ENCODE measurements at places on chromosomes 1 and 21. TPM values are rescaled to one million over a fixed set of nuclear protein-coding genes. Genes with fewer than 3 reads are reported as not detected.
A peak's percentile ranks its signal among the peaks of the same experiment; 100 is the strongest.

GRCh38 chr1:218503102-218503501, 158.0 kb downstream of the TGFB2 start:
- DNase-seq: no peak

DNA sequence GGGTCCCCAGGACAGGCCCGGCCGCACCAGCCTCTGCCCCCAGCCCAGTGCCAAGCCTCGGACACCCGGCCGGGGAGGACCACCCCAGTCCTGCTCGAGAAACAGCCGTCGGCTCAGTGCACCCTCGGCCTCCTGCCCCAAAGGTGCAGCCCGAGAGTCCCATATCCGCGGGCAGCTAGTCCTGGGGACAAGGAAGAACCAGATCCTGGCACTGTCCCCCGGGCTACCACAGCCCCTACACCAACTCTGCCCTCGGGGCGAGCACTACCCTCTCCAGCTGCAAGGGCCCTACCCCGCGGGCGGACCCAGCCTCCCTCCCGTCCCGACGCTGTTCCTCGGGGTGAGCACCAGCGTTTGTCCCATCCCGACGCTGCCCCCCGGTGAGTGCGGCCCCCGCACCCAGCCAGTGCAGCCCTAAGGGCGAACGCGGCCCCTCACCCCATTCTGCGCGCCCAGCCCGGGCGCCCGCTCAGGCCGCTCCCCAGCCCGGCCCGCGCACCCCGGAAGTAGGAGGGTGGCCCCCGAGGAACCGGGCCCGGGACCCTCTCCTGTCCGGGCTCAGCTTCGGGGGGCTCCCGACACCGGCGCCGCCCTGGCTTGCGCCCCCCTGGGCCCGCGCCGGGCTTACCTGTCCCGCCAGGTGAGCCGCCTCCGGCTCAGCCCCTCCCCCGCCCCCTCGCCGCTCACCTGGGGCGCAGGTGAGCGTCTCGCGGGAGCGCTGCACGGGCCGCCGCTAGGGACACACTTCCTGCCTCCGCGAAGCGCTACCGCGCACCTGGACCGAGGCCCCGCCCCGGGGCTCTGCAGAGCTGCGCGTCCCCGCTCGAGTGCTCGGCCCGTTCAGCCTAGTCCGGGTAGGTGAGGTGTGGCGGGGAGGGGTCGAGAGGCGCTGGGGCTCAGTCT, at the start of gene KDF1:
Gene KDF1, minus strand, starts transcription at position 747 of the 903 bp plus-strand sequence. CDS start 8,088 bp downstream, outside the sequence.
- DNase-seq: no peak

DNA sequence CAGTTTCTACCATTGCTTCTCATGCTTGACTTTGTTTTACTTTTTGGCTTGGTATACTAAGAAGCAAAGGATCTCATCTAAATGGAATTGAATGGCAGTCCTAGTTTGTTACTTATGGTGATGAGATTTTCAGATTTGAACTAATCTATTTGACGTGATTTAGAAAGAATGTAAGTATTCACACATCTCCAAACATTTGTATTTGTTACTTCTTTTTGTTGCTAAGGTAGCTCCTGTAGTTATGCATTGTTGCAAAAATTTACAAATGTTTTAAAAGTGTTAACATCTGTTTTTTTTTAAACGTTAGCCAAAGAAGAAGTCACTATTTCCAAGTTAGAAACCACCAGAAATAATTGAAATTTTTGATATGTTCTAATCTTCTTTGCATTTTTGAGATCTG, 222.5 kb downstream of the RPS6KC1 start:
- no peak for DNase-seq

DNA sequence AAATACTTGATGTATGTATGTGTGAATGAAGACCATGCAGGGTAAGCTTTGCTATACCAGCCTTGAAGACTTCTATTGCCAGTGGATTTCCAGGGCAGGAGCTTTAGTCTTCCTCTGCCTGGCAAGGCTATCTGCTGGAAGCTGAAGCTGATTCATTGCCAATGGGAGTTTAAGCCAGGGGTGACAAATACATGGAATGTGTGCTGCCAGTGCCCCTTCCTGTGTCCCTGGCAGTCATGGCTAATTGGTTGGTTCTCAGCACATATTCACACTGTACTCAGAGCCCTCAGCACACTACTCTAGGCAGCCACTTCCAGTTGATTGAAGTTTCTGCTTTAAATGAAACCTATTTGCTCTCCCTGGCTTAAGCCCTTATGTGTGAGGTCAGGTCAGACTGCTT, 1.5 kb downstream of the ZSCAN20 start:
- DNase-seq: peak; percentile 25

DNA sequence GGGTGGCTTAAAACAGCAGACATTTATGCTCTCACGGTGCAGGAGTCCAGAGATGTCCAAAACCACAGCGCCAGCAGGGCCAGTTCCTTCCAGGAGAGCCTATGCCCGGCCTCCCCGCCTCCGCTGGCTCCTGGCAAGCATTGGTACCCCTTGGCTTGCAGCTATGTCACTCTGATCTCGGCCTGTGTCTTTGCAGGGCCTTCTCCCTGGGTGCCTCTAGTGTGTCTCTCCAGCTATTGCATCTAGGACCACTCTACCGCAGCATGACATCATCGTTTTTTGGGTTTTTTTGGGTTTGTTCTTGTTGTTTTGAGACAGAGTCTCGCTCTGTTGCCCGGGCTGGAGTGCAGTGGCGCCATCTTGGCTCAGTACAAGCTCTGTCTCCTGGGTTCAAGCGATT, 197.6 kb upstream of the VAMP3 start:
- DNase-seq: no peak

- DNase-seq: no peak
Observed at GRCh38 chr1:21139601-21140000, 37.1 kb downstream of the EIF4G3 start.

- peak; percentile 28 for DNase-seq
Observed at GRCh38 chr1:206982216-206982615, 12.0 kb upstream of the FCAMR start.

DNA sequence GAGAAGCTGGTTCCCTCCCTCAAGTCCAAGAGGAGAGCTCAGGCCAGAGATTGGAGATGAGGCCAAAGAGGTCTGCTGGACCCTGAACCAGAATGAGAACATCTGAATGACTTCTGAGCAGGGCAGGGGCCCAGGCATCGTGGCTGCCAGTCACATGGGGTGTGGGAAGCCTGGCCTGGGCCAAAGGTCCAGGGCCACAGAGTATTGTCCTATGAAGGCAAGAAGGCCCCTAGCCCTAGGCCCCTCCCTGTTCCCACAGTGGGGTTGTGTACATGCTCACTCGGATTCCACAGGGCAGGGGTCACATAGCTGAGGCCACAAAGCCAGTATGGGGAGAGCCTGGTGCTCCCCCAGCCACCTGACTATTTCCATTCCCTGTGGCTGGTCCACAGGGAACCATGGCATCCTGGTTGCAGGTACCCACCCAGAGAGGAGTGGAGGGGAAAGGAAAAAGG, 18.5 kb upstream of the SLC1A7 start:
- DNase-seq: no peak

GRCh38 chr1:91603409-91603808, 102.8 kb downstream of the CDC7 start:
- no peak for DNase-seq

DNA sequence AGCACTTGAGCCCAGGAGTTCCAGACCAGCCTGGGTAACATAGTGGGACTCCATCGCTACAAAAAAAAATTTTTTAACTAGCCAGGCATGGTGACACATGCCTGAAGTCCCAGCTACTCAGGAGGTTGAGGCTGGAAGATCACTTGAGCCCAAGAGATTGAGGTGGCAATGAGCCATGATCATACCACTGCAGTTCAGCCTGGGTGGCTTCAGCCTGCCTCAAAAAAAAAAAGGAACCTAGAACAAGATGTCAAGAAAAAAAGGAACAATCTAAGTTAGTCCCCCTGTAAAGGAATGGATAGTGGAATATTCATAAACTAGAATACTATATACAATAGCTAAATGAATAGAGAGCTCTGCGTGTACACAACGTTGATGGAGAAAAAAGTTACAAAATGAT, 14.4 kb downstream of the NSL1 start:
- DNase-seq: no peak

DNA sequence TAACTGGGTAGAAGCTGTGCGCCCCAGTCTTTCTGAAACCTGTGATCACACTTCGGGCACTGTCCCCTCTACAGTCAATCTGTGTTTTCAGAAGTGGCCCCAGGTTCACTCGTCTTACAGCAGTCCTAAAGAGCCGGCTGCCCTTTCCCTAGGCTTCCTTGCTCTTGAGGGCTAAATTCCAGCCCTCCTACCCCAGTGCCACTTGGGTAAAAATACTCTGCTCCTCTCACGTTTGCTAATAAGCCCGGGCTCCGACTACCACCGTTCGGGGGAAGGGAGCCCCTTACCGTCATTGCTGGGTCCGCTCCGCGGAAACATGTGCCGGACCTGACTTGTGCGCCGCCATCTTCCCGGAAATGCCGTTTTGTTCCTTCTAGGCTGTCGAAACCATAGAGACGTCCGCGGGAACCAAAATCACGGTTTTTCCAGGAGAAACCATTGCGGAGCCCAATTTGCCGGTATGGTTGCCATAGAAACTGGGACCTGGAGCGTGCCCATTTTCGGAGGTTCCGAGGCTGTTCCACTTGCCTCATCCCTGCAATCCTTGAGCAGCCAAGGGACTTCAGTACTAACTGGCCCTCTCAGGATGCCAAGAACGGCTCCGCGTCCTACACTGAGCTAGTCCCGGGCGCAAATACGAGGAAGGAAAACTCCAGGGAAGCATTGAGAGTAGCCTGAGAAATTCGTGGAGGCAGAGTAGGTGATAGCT, at the start of gene GPATCH4:
Gene GPATCH4, minus strand, starts transcription at position 358 of the 709 bp plus-strand sequence.
- DNase-seq: peak; percentile 96

DNA sequence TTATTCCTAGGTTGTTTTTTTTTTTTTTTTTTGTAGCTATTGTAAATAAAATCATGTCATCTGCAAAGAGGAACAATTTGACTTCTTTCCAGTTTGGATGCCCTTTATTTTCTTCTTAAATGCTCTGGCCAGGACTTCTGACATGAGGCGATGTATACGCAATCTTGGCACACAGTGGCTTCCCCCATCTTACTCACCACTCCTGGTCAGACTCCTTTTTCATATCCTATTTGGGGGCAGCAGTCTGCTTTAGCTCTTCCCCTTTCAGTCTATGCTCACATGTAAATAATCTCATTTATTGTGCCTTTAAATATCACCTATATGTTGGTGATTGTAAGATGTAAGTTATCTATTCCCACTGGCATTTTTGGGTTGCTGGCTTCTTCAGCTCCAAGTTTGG, 56.1 kb downstream of the SLAMF6 start:
- DNase-seq: no peak

DNA sequence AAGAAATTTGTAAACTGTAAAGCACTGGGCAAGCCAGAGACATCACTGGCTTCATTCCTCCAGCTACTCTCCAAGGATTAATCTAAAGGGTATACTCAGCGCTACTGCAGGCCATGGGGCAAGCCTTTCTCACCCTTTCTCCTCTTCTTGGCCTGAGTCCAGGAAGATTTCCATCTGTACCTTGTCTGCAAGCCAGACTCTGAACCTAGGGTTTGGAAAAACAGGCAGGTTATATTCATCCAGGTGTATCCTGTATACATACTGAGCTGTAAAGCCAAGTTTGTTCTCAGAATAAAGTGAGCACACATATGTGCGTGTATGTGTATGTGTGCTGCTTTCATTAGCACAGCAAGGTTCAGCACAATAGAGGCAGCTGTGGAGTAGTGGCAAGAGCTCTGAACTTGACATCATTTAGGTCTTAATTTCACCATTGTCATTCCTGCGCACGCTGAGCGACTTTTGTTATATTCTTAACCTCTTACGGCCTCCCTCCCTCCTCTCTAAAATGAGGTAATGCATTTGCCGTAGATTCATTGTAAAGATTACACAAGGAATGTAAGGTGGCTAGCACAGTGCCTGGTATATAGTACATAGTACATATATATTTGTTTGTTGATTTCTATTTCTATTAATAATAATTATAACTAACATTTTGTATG, 128.1 kb upstream of the JUN start:
- no peak for DNase-seq

DNA sequence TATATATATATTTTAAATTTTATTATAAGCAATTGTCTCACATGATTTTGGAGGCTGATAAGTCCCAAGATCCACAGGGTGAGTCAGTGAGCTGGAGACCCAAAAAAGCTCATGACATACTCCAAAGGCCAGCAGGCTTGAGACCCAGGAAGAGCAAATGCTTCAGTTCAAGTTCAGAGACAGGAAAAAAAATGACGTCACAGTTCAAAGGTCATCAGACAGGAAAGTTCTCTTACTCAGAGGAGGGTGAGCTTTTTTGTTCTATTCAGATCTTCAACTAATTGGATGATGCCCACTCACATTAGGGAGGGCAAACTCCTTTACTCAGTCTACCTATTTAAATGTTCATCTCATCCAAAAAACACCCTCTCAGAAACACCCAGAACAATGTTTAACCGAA, 18.2 kb downstream of the RXRG start:
- no peak for DNase-seq

DNA sequence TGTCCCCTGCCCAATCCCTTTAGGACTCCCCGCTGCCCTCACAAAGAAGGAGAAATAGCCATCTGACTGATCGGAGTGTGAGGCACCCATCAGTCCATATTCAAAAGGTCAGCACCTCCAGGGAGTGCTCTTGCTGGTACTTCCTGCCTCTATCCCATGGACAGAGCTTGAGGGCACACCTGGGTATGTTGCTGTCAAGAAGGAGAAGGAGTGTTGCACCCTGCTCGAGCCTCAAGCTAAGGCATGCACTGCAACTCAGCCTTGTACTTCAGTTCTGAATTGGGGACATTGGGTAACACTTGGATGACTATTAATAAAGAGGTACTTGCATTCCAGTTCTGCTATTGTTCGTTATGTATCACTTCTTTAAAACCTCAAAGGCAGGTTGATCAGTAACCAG, 190.3 kb upstream of the ZC3H12A start:
- DNase-seq: no peak

- DNase-seq: no peak
Observed at GRCh38 chr1:164695956-164696665, 137.1 kb downstream of the PBX1 start.

RBM8A gene
- 168 TPM for total RNA-seq

LCE2B gene
- total RNA-seq: not detected

CNKSR1 gene
- not detected for total RNA-seq

QSOX1 gene
- 467 TPM for total RNA-seq

KCNJ15 gene
- total RNA-seq: 0.33 TPM

FAM163A gene
- total RNA-seq: not detected

RAB3B gene
- 175 TPM for total RNA-seq

PLA2G2D gene
- total RNA-seq: not detected

OVAAL gene
- not detected for total RNA-seq

OR2G6 gene
- total RNA-seq: not detected

F13B gene
- not detected for total RNA-seq

MUTYH gene
- total RNA-seq: 8.5 TPM

MAP3K6 gene
- total RNA-seq: 23.7 TPM

AZIN2 gene
- total RNA-seq: 3.1 TPM
